ENCODE measurements at places on chromosomes 2 and 18. TPM values are rescaled to one million over a fixed set of nuclear protein-coding genes. Genes with fewer than 3 reads are reported as not detected.
A peak's percentile ranks its signal among the peaks of the same experiment; 100 is the strongest.

Gene CERKL
- not detected for total RNA-seq

Gene DES
- 302 TPM for total RNA-seq

Gene BMP10
- not detected for total RNA-seq

Gene PLCL1
- 25.6 TPM for total RNA-seq

Gene CRYBA2
- total RNA-seq: not detected

Gene MEP1B
- not detected for total RNA-seq

Gene CTLA4
- not detected for total RNA-seq

Gene TTR
- total RNA-seq: not detected

Gene HOXD1
- 0.71 TPM for total RNA-seq

DNA sequence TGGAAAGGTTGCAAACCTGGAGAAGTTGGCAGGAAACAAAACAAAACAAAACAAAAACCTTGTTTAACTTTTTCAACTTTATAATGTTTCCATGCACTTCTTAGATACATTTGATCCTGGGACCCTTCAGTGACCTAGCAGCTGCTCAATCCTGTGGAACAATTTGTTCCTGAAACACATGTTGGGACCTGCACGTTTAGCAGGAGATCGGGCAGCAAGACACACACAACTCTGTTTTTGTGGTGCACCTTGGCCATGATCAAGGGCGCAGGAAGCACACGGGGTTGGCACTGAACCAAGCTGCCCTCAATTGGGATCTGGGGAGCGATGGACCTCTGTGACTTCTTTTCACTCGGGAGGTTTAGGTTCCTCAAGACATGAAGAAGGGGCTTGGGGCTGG lies 268.7 kb downstream of the LOXHD1 start:
- no peak for DNase-seq

GRCh38 chr2:70089983-70090525 lies 2.8 kb downstream of the PCBP1 start:
- DNase-seq: no peak

DNA sequence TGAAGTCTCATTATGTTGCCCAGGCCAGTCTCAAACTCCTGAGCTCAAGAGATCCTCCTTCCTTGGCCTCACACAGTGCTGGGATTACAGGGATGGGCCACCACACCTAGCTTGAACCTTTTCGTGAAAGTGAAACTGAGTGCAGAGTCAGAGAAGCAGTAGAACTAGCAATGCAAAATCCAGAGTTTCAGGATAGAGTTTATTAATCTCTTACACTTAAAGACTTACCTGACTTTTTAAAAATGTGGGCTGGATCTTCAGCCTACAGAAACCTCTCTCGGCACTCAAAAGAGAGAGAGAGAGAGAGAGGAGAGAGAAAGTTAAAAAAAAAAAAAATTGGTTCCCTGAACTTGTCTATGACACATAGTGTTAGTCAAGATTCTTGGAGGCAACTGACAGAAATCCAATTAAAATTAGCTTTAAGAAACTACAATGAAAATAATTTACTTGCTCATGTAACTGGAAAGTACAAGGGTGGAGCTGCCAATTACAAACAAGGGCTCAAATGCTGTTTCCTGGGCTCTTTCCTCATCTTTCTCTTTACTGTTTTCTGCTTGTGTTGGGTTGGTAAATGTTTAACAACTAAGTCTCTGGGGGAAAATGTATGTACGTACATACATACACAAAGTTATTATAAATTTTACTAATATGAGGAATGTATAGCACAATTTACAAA lies 98.1 kb upstream of the CERS6 start:
- no peak for DNase-seq

GRCh38 chr18:12595571-12596255 lies 62.2 kb downstream of the SPIRE1 start:
- no peak for DNase-seq

DNA sequence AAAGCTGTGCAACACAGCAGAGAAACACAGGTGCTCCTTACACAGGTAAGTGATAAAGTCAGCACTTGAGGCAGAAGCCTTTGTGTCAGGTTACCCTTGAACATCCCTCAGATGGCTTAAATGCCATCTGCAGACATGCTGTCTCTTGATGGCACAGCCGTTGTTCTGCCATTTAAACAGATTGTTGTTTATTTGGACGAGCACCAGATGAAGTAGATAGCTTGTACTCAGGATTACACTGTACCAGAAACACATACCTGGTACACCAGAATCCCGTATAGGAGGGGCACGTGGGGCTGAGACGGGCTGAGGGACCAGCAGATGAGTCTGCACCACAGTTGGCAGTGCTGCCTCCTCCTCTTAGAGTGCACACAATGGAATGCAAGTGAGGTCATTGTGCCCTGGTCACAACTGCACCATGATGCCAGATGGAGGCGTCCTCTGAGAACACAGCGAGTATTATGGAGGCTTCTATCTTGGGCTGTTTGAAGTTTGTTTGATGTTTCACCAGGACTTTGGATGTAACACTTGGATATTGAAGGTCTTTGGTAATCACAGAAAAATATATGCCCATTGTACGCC lies 143.0 kb downstream of the TANC1 start:
- DNase-seq: no peak

DNA sequence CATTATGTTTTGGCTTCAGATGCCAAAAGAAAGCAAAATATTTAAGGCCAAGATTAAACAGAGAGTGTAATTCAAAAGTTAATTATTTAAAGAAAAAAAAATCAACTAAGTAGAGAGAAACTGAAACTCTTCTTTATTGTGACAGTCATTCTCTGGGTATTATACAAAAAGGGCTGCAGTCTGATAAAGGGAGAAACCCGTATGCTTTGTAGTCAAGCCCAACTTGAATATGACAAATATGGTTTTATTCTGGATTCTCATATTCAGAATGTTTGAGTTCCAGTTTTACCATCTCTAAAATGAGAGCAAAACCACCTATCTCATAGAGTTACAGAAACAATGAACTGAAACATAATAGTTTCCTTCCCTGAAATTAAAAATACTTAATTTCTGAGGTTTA lies 8.2 kb downstream of the CDH2 start:
- DNase-seq: no peak

- no peak for DNase-seq
These were observed 3.7 kb downstream of the CACNB4 start for GRCh38 chr2:152095146-152095545.

GRCh38 chr18:24827501-24827900 lies 367.1 kb downstream of the HRH4 start:
- DNase-seq: no peak

- no peak for DNase-seq
These were observed 69.9 kb upstream of the ITGA6 start for GRCh38 chr2:172357442-172357841.

DNA sequence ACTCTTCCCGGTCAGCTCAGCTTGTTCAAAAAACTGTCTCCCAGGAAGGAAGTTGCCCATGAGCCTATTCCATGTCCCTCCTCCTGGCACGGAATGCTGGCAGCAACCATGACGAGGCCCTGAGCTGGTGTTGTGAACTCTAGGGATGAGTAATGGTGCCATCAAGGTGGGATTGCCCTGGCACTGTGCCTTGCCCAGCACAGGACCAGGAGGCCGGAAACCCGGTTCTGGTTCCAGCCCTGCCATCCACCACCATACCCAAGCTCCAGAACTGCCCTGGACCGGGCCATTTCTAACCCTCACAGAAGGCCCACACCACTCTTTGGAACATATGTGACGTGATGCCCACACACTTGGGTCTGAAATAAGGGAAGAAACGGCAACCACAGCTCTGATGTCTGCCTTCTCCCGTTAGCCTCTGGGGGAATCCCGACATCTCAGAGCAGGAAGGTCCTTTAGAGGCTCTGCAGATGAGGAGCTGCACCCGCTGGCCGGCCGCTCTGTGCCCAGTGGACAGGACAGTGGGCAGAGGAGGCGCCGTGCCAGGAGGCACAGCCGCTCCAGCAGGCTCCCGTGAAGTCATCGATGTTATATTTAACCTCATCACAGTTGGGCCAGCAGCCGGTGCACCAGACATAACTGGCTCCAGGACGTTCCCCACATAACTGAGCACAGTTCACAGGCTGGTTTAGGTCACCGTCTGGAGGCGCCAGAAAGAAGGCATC lies 462.1 kb upstream of the ID2 start:
- DNase-seq: peak; percentile 62

DNA sequence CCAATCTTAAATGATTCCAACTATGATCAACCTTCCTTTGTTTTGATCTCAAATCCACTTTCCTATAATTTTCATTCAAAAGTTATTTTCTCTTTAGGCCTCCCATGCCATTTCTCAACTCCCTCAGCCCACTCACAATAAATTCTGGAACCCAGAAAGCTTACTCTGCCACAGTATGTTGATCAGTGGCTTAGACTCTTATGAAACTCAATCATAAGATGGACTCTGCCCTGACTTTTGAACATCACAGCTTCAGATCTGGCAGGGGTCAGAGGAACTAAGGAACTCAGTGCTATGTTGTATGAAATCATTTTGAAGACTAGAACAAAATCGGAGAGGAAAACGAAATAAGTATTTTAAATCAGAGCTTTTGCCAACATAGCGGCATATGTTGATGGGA lies 59.8 kb upstream of the LGALSL start:
- no peak for DNase-seq

DNA sequence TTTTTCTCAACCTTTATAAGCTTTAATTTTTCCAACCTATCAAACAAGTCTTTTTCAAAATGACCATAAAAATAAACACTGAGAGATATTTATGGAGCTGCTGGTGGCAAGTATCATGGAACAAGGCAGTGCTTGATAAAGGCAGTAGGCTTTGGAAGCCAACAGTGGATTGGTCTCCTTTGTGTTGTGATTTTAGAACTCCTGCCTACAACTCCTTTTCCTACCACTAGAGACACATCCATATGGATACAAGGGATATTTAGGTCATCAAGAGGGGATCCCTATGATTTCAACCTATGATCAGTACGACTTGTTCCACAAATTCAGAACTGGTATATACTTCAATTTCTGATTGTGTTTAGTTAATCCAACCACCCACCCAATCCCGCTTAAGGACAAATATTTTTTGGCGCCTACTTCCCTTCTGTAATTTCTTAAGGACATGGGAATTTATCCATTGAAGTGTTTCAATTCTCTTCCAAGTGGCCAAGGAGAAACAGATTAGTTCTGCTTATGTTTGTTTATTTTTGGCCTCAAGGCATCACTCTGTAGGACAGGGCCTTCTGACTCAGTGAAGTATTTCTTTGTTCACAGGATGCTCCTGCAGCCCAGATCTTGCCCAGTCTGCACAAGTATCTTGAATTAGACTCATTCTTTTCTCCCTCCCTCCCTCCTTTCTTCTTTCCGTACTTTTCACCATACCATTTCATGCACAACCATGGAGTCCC lies 2119.6 kb upstream of the PIK3C3 start:
- no peak for DNase-seq

- no peak for DNase-seq
These were observed 8.9 kb downstream of the TSPYL6 start for GRCh38 chr2:54247115-54247514.

DNA sequence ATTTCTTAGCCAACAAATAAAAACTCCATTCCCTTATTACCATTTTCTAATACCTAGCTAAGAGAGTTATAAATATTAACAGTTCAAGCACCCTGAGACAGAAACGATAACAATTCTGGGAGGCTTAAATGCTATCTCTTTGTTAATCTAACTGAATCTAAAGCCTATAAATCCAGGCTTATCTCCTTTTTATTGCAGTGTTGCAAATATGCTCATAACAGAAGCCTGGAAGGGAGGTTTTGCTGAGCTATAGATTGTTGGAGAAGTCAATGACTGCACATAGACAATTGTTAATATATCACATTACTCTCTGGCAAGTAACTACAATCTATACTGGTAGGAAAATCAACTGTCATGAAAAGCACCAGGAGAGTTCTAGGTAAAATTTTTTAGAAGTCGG lies 30.2 kb downstream of the ATF2 start:
- DNase-seq: no peak

GRCh38 chr2:218659988-218660358 lies 490 bp downstream of the BCS1L start:
- DNase-seq: no peak

GRCh38 chr2:172893111-172893510 lies 157.5 kb downstream of the RAPGEF4 start:
- DNase-seq: no peak

DNA sequence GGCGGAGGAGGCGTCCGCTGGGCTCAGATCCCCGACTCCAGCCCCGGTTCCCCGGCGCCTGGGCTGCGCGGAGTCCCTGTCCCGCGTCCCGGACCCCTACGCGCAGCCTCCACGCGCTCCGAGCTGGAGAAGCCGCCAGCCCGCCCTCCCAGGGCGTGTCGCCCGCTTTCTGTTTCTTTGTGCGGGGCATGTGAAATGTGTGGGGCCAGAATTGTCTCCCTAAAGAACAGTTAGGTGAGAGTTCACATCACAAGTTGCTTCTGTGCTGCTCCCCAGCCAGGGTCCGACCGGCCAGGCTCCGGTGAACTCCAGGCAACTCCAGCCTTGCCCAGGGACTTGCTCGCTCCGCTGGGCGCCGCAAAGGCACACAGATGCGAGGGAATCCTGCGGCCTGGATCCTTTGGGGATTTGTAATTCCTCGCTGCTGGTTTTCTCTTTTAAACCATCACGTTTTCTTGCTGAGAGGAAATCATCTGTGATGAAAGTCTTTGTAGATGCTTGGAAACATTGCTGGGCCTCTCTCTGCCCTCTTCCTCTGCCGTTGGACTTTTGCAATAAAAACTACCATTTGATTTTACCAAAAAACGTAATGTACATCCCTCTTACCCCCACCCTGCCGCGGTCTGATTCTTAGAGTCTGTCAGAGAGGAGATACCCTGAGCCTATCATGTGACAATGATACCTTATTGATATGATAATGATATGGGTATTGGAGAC lies 631 bp downstream of the GYPC start:
- no peak for DNase-seq

GRCh38 chr18:67731851-67732250 lies 215.3 kb upstream of the DSEL start:
- DNase-seq: no peak

DNA sequence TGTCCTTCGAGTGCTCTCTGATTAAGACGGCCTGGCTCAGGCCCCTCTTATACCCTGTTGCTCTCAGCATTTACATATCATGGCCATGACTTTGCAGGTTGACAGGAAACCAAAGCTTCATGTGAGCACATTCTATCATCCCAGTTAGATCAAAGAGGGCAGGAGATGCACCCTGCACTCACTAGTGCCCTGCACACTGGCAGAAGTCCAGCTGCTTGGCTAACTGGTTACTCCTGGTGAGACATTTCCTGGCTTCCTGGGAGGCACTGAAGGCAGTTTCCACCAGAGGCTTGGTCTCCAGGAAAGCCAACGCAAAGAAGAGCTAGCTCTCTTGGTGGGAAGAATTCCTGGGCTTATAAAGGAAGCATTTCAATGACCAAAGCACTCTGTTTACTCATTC lies 66.3 kb downstream of the LIPG start:
- no peak for DNase-seq

- no peak for DNase-seq
These were observed 46.1 kb upstream of the PLB1 start for GRCh38 chr2:28449488-28450395.

DNA sequence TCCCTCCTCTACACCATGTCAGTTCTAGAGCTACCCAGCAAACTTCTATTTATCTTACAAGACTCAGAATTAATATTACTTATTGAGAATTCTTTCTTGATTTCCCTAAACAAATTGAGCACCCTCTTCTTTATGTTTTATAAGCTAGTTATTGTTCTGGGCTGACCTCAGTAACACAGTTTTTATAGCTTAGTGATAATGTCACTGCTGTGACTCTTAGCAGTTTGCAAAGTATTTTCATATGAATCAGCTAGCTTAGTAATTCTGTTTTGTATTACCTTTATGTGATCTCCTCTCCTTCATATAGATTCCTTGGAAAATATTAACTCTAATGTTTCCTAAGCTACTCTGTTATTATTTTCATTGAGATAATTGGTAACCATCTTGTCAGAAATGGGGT lies 114.9 kb downstream of the PMS1 start:
- no peak for DNase-seq

All from thoracic aorta (tissue), 2 donors.